ENCODE measurements at places on chromosomes 1 and 21.

GRCh38 chr1:231065510-231066241 lies 25.6 kb upstream of the FAM89A start:
- no peak for DNase-seq

DNA sequence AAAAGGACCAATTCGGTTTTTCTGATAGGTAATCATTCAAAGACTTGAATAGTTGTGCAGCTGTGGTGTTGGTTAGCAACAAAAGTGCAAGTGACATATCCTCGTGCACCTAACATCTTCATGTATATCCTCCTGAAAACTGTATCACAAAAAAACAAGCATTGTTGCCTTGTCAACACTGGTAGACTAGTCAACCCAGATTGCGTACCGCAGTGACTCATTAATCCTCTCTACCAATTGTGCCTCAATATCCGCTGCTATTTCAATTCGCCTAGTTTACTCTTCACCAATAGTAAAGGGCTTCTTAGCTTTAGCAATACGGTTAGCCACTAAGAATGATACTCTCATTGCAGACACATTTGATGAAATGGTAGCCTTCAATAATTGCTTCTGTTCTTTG lies 3.5 kb downstream of the HHAT start:
- DNase-seq, result no peak

DNA sequence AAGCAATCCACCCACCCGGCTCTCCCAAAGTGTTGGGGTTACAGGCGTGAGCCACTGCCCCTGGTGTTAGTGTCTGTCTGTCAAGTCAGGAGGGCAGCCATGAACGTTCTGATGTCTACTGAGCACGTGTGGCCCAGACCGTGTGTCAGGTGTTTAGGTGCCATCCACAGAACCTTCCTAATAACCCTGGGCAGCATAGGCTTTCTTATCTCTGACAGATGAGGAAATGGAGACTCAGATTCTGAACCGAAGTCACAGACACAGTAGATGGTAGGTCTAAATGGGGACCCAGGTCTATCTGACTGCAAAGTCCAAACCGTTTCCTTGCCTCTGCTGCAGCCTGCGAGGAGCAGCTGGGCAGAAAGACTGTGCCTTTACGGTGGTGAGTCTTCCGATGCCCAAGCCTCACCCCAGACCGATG lies 622 bp upstream of the IL6R start:
- DNase-seq, result no peak

DNA sequence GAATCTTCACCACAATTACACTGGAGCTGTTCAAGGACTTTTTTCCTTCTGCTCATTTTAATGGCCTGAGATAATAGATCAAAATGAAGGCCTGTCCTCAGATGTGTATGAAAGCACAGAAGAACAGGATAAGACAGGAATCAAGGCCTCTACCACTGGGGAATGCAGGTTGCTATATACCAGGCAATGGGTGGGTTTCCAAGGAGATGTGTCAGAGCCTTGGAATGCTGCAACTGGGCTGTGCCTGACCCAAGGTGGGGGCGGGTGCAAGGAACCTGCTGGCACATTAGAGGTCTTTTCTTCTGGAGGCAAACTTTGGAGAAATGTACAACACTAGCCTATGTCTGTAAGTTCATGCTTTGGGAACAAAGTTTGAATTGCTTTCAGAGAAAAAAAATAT lies 21.7 kb upstream of the LAMC2 start:
- peak; percentile 64 for DNase-seq

DNA sequence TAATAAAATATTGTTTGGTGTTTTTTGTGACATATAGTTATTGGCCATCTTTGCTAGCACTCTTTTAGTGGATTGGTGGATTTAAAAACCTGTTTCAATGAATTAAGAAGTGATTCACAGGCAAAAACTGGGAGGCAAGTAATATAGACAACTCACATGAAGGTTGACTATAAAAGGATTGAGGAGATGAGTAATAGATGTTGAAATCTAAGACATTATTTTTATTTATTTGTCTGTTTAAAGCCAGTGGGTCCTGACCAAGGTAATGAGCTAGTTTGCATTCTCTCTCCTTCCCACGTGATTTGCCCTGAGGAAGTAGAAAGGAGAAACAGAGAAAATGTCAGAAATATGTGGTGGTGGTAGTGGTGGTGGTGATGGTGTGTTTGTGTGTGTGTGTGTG lies 351.5 kb upstream of the ZP4 start:
- no peak for DNase-seq

GRCh38 chr1:222284466-222284865 lies 263.4 kb downstream of the HHIPL2 start:
- peak; percentile 63 for DNase-seq

DNA sequence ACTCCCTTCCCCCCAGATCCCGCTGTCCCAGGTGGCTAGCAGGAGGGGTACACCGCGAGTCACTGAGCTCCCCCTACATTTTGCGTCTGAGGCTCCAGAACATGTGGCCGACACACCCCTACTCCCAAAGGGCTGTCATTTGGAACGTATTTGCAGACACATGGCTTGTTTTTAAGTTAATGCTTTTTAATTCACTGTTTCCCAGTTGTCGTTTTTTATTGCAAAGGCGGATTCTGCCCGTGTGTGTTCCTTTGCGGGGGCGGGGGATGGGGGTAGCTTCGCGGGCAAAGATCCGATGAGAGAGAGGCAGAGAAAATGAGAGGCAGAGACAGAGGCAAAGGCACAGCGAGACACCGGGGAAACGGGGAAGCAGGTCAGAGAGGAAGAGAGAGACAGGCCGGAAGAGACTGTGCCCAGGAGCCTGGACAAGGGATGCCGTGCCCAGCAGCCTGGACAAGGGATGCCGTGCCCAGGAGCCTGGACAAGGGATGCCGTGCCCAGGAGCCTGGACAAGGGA lies 270.2 kb downstream of the FOXD2 start:
- no peak for DNase-seq

- peak; percentile 28 for DNase-seq
Measured at GRCh38 chr1:938088-938683, 14.5 kb downstream of the SAMD11 start.

GRCh38 chr1:24321697-24322469 lies 2.7 kb downstream of the GRHL3 start:
- DNase-seq, result peak; percentile 76

DNA sequence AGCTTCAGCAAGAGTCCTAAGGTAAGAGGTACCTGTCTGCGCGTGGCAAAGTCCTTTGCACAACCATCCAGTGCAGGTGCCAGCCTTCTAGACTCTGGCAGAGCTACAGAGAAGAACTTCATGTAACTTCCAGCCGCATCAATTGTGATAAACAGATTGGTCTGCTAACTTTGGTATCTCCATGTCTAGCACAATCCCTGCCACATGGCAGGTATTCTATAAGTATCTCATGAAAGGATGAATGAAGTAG lies 29.8 kb downstream of the CD48 start:
- no peak for DNase-seq

GRCh38 chr1:170196490-170197236 lies 50.9 kb downstream of the NTMT2 start:
- DNase-seq, result no peak

- no peak for DNase-seq
Measured at GRCh38 chr1:7852804-7853683, at the start of gene UTS2. TSS of gene UTS2 (minus strand) at chr1:7853065. CDS start at chr1:7853003, 62 bp downstream.

GRCh38 chr1:199282751-199283305 lies 644.0 kb downstream of the PTPRC start:
- DNase-seq, result peak; percentile 67

- no peak for DNase-seq
Measured at GRCh38 chr21:37927711-37928110, 11.5 kb upstream of the KCNJ6 start.

DNA sequence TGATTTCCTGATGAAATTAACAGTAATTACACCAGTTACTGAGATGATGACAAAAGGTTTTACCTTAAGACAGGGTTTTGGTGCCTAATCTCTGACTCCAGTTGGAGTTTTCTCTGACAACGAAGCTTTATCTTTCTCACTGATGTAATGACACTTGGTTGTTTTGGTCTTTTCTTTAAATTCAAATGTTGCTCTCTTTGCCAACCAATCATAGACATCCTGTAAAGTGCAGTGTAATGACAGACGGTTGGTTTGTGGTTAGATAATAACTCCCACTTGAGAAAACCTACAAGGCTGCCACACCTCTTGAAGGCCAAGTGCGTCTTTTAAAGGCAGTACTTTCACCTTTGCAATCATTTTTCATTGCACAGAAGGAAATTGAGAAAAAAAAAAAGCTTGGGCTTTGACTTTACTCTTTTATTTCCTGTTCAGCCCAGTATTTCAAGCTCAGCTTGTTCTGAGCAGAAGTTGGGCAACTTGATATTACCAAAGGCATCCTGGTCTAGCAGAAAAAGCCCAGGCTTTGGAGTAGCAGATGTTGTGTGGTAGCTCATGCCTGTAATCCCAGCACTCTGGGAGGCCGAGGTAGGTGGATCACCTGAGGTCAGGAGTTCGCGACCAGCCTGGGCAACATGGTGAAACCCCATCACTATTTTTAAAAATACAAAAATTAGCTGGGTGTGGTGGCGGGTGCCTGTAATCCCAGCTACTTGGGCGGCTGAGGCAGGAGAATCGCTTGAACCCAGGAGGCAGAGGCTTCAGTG lies 14.9 kb downstream of the PDIK1L start:
- peak; percentile 26 for DNase-seq

- no peak for DNase-seq
Measured at GRCh38 chr1:218694636-218695035, 349.5 kb downstream of the TGFB2 start.

DNA sequence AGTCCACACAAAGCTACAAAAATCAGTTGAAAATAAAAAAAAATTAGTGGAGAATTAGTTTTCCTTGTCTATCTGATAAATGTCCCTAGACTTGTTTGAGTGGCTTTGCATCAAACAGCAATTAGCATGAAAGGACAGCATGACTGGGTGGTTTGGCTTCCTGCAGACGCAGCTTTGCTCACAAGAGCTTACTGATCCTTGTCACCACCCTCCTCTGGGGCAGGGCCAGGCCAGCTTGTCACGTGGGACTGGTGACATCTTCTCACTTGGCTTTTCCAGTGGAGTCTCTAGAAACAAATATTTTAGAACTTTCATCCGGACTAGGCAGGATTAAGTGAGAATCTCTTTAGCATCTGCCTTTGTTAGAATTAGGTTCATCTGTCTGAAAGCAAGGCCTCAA lies 76.0 kb upstream of the OLIG2 start:
- DNase-seq, result no peak
